Pericardium fibroblast (primary cell): ENCODE measurements at places on chromosomes 7 and 10. TPM values are rescaled to one million over a fixed set of nuclear protein-coding genes. Genes with fewer than 3 reads are reported as not detected.

The ZNF467 gene
- 9.3 and 14.0 TPM in 2 replicates for total RNA-seq

The NAT16 gene
- not detected in 2 replicates for total RNA-seq

The SPRN gene
- 0.77 and 2.1 TPM in 2 replicates for total RNA-seq

The SPDYE6 gene
- total RNA-seq: not detected in 2 replicates

The MYL7 gene
- total RNA-seq: 4.0 TPM in 1 of 2 replicates, not detected in the other

The ZNF727 gene
- total RNA-seq: not detected in 2 replicates

The RPEL1 gene
- 0.09 and 0.12 TPM in 2 replicates for total RNA-seq

The ABCB1 gene
- total RNA-seq: not detected in 2 replicates

The MASTL gene
- total RNA-seq: 4.8 and 8.0 TPM in 2 replicates

The LLCFC1 gene
- not detected in 2 replicates for total RNA-seq

The NUTM2E gene
- total RNA-seq: 0.47 TPM in 1 of 2 replicates, not detected in the other

The BLNK gene
- not detected in 2 replicates for total RNA-seq

The MLXIPL gene
- 0.34 TPM in 1 of 2 replicates, not detected in the other for total RNA-seq

The TLL2 gene
- under 0.01 TPM in 1 of 2 replicates, not detected in the other for total RNA-seq

The FANK1 gene
- 3.6 and 4.3 TPM in 2 replicates for total RNA-seq

The MARVELD1 gene
- 60.7 and 71.5 TPM in 2 replicates for total RNA-seq

The NUTM2B gene
- total RNA-seq: 0.60 and 0.70 TPM in 2 replicates

The PNLIPRP2 gene
- total RNA-seq: not detected in 2 replicates

The MINDY4 gene
- total RNA-seq: 5.9 and 20.3 TPM in 2 replicates

The FZD1 gene
- 26.6 and 30.9 TPM in 2 replicates for total RNA-seq

The MORN4 gene
- total RNA-seq: 3.9 and 33.7 TPM in 2 replicates

The CRYGN gene
- under 0.01 TPM in 1 of 2 replicates, not detected in the other for total RNA-seq

The CUL2 gene
- total RNA-seq: 15.5 and 17.6 TPM in 2 replicates

The NEURL1 gene
- total RNA-seq: under 0.01 and 2.4 TPM in 2 replicates

The MSMB gene
- not detected in 2 replicates for total RNA-seq

The PDE6C gene
- not detected in 2 replicates for total RNA-seq

The TMEM176B gene
- total RNA-seq: 2.2 and 12.2 TPM in 2 replicates

The KIAA1549 gene
- total RNA-seq: 0.82 and 3.9 TPM in 2 replicates

The PAOX gene
- 4.8 and 5.4 TPM in 2 replicates for total RNA-seq

The SEPHS1 gene
- 30.2 and 36.3 TPM in 2 replicates for total RNA-seq

The NUDT13 gene
- total RNA-seq: 3.0 and 11.0 TPM in 2 replicates

The NKX2-3 gene
- 2.1 TPM in 1 of 2 replicates, not detected in the other for total RNA-seq

The GIMAP2 gene
- 0.09 and 0.12 TPM in 2 replicates for total RNA-seq

The GIMAP8 gene
- total RNA-seq: not detected in 2 replicates

The NXPH1 gene
- total RNA-seq: not detected in 2 replicates

The ANKRD26 gene
- 3.4 and 6.9 TPM in 2 replicates for total RNA-seq

The SPDYE17 gene
- total RNA-seq: not detected in 2 replicates

The CLCN1 gene
- total RNA-seq: not detected in 2 replicates

The UBTD1 gene
- total RNA-seq: 37.8 and 52.3 TPM in 2 replicates

The ENTPD1 gene
- total RNA-seq: 2.3 TPM in 1 of 2 replicates, not detected in the other
